RKO (cell line): ENCODE measurements at places on chromosomes 2 and 18.

DNA sequence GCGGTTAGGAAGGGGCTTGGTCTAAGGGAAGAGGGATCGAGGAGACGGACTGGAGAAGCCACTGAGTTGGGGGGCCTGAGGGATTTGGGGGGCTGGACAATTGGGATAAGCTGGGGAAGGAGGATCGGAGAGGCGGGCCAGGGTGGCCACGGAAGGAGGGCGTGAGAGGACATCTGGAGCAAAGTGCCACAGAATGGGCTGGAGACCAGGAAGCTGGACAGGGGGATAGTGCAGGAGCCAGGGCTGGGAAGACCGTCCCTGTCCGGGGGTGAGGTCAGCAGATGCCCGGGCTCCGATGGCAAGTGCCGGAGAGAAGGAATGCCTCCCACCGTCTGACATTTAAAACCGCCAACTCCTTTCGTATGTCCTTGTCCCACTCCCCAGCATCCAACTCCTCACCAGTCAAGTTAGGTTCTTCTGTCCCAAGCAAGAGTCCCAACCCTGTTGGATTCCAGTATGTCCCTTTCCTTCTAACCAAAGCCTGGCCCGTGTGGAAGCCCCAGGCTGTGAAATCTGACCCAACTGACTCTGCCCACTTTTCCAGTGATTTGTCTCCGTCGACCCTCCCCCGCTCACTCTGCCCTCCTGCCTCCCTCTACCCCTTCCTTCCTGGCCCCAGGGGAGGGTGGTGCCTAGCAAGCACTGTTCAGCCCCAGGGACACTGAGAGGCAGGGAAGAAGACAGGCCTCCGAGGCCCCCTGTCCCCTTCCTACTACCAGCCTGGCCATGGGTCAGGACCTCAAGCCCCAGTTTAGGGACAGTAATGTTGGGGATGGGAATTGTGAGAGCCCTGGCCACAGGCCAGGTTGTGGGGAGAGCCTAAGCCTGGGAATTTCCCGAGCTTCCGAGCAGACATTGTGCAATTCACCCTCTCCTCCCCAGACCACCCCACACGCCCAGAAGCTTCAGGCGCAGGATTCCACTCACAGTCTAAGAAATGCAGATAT is 31.5 kb upstream of the TMBIM1 start:
- DNase-seq: peak; percentile 15

DNA sequence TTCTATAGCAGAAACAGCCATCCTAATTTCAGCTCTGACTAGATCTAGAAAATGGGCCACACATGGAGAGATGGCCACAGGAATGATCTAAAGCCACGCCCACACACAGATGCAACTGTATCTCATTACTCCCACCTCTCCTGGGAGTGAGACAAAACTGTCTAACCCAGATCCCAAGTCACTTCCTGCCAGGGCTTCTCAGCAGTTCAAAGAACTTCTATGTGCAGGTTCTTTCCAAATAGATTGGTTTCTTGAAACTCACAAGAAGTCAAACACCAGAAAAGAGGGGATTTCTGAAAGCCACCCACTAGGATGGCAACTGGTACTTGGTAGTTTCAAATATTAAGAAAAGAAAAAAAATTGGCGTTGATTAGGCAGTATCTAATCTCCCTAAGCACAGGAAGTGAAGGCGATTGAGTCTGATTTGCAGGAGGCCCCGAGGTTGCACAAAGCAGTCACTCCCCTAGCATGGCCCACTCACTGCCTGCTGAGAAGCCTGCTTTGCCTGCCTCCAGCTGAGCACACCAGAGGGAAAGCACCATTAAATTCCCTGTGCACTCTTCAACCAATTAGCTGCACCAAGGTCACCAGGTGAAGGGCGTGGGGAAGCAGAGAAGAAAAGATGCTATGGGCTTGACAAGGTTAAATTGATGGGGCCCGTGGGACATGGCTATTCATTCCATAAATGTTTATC is 51.1 kb downstream of the PAPOLG start:
- DNase-seq: no peak

DNA sequence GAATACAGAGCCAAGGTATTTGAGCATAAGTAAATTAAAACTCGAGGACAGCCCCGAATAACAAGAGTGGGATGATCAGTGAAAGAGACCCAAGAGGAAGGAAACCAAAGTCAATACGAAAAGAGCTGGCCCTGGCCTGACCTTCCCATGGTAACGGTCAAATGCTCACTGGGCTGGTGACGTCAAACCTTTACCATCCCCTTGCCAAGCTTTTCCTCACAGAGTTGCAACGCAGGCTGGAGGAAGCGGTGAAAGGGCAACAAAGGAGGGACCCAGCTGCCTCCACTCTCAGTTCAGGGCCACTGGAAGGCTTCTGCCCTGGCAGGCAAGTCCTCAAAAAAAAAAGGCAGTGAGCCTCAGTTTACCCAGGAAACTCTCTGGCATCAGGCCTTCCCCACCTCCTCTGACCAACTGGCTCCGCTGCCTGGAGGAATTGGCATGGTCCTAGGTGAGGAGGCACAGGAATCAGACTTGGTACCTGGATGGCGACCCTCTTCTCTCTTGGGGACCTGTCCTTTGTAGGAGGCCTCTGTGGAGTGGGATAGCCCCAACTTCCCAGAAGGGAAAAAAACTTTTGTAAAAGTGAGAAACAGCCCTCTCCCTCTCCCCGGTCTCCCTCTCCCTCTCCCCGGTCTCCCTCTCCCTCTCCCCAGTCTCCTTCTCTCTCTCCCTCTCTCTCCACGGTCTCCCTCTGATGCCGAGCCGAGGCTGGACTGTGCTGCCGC is 212.4 kb downstream of the ANAPC1 start:
- no peak for DNase-seq

DNA sequence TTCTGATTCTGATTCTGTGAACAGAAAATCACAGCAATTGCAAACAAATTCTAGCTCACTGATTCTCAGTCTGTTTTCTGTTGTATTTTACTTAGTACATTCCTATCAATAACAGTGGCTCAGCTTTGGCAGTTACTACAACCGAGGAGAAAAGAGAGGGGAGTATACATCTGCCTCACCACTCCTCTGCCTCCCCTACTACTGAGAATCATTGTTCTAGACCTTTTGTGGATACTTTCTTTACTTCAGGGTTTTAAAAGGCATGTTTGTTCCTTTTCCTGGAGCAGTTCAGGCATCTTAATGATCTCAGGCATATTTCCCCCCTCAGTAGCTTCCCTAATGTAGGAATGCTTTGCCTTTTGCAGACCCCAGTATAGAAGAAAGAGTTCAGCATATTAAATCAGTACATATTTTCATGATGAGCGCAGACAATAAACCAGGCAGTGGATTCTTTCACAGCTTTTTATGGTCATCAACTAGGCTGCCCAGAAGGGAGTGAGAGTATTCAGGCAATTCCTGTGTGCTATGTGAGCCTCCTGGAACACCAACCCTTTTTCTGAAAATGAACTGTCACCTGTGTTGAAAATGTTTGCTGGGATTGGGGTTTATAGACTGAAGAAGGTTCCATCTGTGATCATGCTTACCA is 10.3 kb downstream of the STAMBP start:
- no peak for DNase-seq

- no peak for DNase-seq
These were observed 13.2 kb upstream of the CEP68 start for GRCh38 chr2:65043001-65043400.

- no peak for DNase-seq
These were observed 74.1 kb upstream of the GLI2 start for GRCh38 chr2:120661551-120661950.

DNA sequence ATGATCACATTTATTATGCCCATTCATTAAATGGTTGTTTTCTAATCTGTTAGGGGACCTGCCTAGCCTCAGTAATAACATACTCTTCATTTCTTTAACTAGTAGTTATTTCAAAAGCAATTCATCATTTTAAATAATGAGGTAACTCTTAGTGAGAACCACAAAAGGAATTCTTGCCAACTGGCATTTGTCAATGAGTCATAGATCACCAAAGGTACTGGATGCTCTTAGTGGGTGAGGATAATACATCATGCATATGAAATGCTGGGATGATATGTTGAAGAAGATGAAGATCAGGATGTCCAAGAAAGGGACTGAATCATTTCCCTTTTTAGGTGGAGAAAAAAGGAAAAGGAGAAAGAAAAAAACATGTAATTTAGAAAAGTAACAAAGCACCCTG is 826.2 kb upstream of the DDX18 start:
- DNase-seq: peak; percentile 37

GRCh38 chr2:164875334-164876205 is 33.9 kb upstream of the COBLL1 start:
- DNase-seq: no peak

DNA sequence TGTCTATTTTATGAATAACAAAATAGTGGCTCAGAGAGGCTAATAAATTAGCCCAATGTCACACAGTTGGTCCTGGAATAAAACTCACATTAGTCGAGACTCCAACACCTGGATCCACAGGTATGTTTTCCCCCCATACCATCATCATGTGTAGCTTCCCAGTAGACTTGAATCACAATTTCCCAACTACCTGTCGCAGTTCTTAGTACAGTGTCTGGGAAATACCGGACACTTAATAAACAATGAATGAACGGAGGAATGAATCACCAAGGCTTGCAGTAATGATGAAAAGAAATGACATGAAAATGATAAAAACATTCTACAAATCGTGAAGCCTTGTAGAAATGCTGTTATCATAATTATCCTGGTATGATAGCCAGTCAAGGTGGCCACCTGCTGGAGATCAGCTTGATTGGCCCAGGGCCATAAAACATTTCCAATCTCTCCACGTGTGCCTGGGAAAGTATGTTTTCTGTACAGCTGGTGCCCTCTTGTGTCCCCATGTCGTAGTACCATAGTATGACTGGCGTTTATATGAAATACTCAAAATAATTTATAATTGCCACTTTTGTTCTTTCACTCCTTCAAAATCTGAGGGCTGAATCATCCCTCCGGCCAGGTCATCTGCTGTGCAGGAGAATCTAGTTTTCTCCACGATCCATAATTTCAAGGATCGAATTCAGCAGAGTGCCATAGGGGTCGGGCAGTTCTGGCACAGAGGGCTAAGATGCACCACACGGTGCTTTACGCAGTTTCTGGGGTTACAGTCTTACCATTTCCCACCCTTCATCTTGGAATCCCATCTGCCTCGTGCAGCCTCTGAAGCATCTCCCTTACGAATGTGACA is 95.4 kb downstream of the LAMA1 start:
- peak; percentile 79 for DNase-seq

GRCh38 chr2:99876956-99877355 is 265.4 kb downstream of the AFF3 start:
- DNase-seq: no peak
